ENCODE measurements at places on chromosomes 13 and 19.

DNA sequence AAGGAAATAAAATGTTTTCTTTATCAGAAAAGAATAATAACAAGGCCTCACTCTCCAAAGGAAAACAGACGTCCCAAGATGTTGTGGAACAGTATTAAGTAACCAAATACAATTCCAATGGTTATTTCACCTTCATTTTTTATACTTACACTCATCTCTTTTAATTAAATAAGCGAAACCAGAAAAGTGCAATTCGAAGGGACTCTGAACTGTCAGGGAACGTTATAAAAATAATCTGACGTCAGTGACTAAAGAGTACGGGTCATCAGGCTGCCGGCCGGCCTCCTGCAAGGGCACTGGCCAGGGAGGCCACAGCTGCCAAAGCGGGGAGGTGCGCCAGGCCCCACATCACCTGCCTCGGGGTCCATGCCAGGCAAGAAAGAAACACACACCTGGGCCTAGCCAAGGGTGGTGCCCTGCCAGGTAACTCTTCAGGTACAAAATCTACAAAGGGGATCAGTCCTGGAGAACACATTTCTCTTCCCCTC lies 61.2 kb downstream of the CDADC1 start:
- no peak for DNase-seq

GRCh38 chr13:106690779-106691178 lies 122.8 kb upstream of the ARGLU1 start:
- no peak for DNase-seq

- DNase-seq: no peak
These were observed at the start of gene DOCK6 for GRCh38 chr19:11261971-11262839. DOCK6 (minus strand) TSS chr19:11262524; CDS start chr19:11262440, 84 bp downstream.

DNA sequence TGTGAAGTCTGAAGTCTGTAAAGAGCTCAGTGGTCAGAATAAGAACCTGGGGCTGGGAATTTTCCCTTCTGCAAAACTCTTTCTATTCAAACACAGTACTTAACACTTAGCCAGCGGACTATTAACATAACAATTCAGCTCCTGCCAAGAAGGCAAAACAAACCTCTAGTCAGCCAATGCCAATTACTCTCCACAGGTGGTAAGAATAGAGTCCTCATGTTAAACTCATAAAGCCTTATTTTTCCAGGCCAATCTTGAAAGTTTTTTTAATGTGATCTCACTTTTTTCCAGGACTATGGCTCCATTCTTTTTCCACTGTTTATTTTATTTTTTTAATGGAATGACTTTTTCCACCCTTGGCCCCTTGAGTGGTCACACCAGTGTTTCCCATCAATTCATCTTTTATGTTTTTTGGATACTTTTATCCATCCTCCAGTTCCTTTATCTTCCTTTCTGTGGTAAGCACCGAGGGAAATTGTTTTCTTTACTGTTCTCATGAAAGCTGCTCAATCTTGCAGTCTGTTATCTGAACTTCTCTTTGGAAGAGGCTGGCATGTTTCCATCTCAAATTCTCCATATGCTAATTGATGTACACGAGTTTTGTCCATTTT lies 217.3 kb downstream of the LHFPL6 start:
- DNase-seq: no peak

- no peak for DNase-seq
These were observed 49.5 kb downstream of the PARP4 start for GRCh38 chr13:24463078-24463477.

DNA sequence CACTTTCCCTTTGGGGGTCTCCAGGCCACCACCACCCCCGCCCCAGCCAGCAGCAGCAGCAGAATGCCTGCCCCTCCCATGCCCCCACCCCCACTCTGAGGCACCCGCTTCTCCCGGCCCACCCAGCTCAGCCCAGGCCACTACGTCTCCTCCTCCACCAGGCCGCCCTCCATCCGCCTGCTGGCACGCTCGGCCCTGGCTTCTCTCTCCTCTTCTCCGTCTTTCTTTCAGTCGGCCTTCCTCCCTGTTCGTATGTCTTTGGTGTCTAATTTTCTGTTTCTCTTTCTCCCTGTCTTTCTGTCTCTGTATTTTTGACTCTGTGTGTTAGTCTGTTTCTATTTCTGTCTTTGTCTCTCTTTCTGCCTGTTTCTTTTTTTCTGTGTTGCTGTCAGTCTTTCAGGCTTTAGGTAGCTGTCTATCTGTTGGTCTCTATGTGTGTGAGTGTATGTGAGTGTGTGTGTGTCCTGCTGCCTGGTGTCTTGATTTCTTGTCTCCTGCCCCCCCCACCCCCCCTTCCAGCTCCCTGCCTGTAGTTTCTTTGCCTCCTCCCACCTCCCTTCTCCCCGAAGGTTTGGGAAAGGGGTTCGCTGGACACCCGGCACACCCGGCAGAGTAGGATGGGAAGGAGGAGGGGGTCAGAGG lies at the start of gene LGI4:
Gene LGI4 (minus strand): TSS at position 459 of the 642 bp plus-strand sequence. CDS start 379 bp downstream, at position 80.
- DNase-seq: no peak

- DNase-seq: no peak
These were observed 4.1 kb downstream of the TMEM272 start for GRCh38 chr13:51840917-51841316.

DNA sequence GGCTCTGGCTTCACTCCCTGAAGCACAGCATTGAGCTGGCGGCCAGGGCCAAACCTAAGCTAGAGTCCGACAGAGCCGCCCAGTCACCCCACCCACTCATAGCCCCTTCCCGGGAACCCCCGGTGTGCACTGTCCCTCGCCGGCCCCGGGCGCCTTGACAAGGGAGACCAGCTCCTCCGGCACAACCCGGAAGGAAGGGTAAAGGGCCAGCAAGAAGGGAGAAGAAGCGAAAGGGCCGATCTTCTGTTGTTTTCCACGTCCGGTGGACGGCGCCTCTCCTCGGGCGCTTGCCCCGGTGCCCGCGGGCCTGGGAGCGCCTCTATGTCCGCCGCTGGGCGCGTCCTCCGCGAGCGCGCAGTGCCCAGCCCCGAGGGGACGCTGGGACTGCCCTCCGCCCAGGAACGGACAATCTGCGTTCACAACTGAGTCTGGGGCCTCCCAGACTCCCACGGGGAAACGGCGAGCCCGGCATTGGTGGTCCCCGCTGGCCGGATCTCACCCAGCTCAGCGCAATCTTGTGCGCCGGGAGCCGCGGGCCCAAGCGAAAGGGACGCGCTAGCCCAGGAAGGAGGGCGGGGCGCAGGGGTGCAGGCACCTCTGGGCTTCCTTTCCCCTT lies 172.5 kb upstream of the MIR17HG start:
- no peak for DNase-seq

DNA sequence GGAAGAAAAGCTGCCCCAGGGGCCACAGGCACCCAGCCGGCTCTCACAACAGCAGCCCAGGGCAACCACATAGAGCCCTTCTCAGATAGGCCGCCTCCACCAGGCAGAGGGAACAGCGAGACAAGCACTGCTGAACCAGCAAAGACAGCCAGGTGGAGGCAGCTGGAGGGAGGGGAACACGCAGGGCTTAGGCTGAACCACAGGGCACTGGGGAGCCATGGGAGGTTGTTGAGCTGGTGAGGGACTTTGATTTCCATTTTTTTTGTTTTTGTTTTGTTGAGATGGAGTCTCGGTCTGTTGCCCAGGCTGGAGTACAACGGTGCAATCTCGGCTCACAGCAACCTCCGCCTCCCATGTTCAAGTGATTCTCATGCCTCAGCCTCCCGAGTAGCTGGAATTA lies 3.5 kb downstream of the GAMT start:
- no peak for DNase-seq

DNA sequence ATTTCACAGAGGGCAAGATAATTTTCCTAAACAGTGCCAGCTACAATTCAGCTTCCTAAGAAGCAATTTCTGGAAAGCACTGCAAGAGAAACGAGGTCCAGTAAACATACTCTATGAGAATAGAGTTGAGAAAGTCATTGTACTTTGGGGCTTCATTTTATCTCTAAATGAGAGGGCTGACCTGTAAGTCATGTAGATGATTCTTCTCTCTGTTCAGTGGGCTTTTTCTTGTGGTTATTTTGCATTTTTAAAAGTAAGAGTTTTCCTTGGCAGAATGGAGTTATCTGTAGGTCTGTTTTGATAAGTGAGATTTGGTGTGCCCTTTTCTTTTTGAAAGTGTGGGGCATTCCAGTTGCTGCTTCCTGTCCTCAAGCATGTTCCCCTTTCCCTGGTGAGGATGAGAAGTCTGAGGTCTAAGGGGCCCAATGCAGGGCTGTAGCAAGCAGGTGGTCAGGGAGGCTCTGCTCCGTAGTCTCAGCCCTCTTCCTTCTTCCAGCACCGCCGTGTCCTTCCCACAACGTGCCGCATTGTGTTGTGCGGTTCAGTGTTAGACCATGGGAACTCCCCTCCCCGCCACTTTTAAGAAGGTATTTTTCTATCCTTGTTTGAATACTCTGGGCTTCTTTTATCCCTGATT lies 86.3 kb downstream of the ARHGEF7 start:
- no peak for DNase-seq

DNA sequence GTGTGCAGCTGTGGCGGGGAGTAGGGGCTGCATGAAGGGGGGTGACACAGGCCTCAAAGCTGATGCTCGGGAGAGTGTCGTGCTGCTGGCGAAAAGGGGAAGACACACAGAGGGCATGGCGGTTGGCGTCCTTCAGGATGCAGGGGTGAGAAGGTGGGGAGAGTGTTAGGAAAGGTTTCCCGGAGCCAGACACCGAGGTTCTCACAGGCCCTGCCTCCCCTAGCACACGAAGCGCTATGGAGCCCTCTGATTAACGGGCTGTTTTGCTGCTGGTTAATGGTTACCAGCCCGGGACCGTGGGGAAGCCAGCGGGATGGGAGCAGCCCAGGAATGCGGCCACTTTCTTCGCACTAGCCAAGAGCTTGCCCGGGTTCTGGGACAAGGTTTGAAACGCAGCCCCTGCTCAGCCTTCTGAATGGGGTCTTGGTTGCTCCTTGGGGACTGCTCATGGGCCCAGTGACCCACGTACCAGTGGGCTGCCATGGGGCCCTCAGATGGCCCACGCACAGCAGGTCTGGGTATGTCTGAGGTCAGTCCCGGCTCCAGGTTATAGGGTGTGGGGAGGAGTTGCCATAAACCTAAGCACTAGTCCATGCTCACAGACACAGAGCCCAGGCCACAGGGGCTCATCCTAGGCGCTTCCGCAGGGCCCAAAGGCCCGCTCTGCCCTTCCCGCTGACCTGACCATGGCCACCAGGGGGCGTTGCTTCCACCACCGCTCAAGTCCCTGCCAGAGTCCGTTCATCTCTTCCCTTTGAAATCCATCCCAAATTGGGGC lies 31.3 kb upstream of the ISYNA1 start:
- DNase-seq: peak; percentile 48

DNA sequence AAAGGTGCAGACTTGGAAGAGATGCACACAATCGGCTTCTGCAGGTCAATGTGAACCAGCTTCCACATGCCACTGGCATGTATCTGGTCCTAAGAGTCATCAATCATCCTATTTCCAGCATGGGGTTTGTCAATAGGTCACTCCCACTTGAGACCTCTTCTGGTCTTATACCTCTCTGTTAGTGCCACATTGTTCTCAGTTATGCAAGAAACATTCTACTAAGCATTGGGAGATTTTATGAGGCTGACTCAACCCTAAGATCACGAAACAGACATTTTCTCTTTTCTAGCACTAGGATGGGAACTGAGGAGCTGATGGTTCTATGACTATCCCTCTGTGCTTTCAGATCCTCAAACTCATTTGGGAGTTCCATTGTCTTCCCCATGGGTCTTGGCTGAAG lies 581.5 kb upstream of the KLF12 start:
- no peak for DNase-seq

DNA sequence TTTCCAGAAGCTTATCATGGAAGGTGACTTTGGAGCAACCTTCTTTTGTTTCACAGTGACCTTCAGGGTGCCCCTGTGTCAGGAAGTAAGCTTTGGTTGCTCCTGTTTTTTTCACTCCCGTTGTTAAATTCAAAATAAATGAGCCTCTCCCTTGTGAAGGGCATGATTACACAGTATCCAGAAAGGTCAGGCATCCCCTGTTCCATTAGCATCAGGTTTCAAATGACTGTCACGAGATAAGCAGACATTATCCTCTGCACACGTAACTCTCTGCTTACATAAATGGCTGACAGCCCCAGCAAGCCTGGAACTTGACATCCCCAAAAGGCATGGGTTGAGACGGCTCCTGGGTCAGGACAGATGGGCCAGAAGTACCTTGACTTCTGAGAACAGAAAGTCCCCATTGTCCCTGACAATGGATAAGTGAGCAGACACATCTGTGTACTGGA lies 52.0 kb downstream of the RAB20 start:
- DNase-seq: no peak

DNA sequence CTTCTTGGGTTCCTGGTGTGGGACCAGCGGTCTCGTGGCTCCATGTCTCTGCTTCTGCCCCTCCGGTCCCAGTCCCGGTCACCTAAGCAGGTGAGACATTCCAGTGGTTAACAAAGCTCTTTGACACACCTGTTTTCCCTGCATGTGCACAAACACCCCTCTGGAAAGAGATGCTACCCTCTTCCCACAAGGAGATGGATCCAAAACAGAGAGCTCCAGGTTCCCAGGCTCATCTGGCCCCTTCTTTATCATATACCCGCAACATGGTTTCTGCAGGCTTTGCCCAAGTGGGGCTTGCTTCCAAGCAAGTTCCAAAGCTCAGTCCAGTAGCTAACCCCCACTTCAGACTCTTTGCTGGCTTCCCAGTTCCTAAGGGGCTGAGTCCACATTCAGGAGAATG lies 17.8 kb downstream of the PEG3 start:
- no peak for DNase-seq

DNA sequence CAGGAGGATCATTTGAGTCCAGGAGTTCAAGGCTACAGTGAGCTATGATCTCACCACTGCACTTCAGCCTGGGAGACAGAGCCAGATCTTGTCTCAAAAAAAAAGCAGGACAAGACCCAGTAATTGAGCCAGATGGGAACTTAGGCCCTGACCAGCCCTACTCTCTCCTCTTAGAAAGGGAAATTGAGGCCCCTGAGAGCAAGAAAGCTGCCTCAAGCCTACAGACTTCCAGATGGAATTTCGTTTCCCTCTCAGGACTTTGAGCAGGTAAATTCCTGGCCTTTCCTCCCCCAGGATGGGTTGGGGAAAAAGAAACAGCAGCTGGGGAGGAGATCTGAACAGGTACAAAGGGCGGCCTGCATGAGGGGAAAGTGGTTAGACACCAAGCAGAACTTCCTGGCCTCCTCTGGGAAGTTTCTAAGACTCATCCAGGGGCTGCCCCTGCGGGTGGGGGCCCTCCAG lies 3.6 kb upstream of the BCL3 start:
- DNase-seq: no peak

DNA sequence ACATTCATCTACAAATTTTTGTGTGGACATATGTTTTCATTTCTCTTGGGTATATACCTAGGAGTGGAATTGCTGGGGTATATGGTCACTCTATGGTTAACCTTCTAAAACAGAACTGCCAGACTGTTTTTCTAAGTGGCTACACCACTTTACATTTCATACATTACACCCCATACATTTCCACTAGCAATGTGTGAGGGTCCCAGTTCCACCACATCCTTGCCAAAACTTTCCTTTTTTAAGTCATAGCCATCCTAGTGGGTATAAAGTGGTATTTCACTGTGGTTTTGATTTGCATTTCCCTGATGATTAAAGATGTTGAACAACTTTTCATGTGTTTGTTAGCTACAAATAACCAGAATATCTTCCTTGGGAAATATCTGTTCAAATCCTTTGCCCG lies 336.1 kb downstream of the SHISA2 start:
- no peak for DNase-seq

All from CD4-positive, alpha-beta T cell treated with Interleukin-4 for 4 hours (primary cell).